NCI-H2171 (cell line): ENCODE measurements at places on chromosomes 6 and 20.

- DNase-seq, result no peak
These were observed 102.6 kb downstream of the TULP4 start for GRCh38 chr6:158414851-158415262.

DNA sequence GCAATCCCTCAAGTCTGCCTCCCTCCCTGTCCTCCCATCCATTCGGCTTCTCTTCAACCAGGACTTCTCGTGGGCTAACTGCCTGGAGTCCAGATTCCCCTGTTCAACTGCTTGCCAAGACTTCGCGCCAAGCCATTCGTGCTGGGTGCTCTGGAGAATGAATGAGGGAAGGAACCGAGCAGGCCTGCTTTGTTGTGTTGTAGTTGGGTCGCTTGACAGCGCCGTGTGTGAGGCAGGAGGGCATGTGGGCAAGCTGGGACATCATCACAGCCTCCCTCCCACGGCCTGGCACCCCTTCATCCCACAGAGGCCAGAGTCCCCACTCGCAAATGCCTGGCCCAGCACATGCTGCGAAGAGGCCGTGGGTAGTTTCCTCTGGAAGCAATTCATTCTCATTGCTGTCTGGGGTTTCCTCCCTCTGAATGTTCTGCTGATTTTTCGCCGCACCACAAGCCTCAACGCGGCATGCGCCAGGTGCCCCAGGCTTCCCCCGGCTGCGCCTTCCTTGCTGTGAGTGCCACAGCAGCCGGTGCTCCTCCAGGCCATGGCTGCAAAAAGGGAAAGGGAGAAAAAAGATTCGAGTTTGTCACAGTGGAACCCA lies 336.0 kb downstream of the QKI start:
- DNase-seq, result no peak

- no peak for DNase-seq
These were observed 64.7 kb downstream of the SASH1 start for GRCh38 chr6:148407372-148407771.

- no peak for DNase-seq
These were observed 129.5 kb upstream of the MMS22L start for GRCh38 chr6:97412511-97412910.

- DNase-seq, result no peak
These were observed 830 bp upstream of the CYP24A1 start for GRCh38 chr20:54174457-54175175.

GRCh38 chr6:169035385-169036240 lies 218.0 kb downstream of the THBS2 start:
- no peak for DNase-seq

GRCh38 chr6:4727671-4728435 lies 48.4 kb upstream of the CDYL start:
- DNase-seq, result no peak

GRCh38 chr20:38196592-38196991 lies 31.5 kb upstream of the TGM2 start:
- no peak for DNase-seq

- DNase-seq, result no peak
These were observed 134.5 kb downstream of the RPS12 start for GRCh38 chr6:132948889-132949288.

GRCh38 chr6:156427345-156427744 lies 349.8 kb upstream of the ARID1B start:
- DNase-seq, result no peak

DNA sequence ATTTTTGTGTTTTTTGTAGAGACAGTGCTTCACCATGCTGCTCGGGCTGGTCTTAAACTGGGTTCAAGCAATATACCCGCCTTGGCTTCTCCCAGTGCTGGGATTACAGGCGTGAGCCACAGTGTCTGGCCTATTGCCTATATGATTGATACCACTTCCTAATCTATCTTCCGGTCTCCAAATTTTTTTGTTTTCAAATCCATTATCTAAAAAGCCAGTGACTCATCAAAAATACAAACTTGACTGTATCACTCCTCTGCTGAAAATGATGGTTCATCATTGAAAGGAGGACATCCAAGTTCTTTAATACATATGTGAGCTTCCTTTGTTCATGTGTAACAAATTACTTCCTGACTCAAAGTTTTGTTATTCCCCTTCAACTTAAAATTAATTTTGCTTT lies 35.5 kb downstream of the FAM8A1 start:
- no peak for DNase-seq

DNA sequence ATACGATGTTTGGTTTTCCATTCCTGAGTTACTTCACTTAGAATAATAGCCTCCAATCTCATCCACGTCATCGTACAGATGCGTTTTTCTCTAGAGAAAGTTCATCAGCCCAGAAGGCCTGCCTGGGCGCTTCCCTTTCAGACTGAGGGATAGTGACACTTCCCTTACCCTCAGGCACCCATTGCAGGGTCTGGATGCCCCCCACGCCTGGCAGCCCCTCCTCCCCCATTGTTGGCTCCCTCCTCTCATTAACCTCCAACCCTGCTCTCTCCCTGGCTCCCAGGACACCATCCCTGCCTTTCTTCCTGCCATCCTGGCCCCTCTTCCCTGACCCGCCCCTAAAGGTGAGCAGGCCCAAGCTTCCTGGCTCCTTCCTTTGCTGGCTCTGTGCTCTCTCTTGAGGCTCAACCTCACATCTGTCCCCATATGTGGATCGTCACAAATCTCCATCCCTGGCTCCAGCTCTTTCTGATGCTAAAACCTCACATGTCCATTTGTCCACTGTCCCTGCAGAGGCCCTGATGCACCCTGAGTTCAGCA lies 145.2 kb downstream of the SYCP2 start:
- DNase-seq, result no peak

DNA sequence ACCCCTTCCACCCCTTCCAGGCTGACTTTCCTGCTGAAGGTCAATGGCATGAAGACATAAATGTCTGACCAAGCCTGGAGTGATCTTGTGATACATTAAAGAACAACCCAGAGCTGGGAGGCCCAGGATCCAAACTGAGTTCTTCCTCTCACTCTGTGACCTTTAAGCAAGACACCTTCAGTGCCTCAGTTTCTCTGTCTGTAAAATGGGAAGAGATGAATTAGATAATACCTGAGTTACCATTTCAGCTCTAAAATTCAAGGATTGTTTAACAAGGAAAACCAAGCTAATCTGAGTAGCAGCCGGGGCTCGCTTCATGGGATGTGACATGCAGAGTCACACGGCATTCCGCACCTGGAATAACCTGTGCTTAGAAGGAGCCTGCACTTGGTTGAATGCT lies 7.0 kb upstream of the NFATC2 start:
- DNase-seq, result no peak

DNA sequence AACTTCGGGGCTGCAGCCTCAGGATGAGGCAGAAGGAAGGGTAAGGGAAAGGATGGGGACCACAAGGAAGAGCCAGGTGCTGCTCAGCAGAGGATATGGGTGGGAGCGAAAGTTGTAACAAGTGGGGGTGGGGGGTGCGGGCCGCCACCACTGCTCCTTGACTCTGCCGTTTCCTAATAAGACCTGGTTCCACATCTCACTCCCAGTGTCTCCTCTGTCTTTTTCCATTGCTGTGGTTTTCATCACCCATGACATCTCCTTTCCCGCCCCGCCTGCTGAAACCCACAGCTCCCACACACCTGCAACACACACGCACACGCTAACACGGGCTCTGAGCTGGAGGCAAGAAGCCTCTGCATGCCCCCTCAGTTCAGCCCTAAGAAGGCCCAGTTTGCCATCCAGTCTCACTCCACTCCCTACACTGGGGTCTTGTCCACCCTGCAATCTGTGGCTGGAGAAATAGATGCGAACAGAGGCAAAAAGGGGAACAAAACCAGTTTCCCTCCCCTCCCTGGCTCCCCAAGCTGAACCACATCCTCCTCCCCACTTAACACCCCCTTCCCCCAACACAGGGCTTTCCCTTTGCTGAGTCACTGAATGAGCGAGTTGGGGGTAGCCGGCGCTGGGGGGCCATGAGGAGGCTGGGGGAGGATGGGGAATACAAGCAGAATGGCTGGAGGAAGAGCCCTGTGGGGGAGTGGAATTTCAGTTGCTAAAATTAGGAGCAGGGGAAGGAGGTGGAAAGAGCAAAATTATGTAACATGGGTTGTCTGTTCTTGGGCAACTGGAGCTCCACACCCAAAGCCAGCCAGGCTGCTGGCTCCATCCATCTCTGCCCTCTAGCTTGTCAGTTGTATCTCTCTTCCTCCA lies 11.5 kb downstream of the NFKBIL1 start:
- no peak for DNase-seq
